ENCODE measurements at places on chromosomes 2 and 18.

GRCh38 chr18:78562531-78562961 lies 417.1 kb upstream of the SALL3 start:
- DNase-seq: no peak

DNA sequence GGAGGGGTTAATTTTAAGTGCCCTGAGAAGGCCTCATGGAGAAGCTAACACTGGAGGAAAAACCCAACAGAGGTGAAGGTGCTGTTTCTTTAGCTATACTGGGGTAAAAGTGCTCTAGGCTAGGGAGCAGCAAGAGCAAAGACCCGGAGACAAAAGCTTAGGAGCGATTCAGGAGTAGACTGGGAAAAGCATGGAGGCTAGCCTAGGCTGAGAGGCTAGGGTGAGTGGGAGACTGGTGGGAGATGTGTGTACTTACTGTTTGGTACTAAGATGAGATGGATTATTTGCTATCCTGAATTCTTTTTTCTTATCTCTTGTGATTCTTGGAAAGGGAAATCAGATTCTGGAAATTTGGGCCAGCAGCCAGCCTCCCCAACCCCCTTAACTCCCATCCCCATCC lies 2.0 kb downstream of the GIGYF2 start:
- DNase-seq: no peak

- no peak for DNase-seq
Measured at GRCh38 chr18:43068781-43069180, 46.7 kb downstream of the RIT2 start.

GRCh38 chr2:145740302-145740701 lies 1220.4 kb upstream of the ZEB2 start:
- no peak for DNase-seq

DNA sequence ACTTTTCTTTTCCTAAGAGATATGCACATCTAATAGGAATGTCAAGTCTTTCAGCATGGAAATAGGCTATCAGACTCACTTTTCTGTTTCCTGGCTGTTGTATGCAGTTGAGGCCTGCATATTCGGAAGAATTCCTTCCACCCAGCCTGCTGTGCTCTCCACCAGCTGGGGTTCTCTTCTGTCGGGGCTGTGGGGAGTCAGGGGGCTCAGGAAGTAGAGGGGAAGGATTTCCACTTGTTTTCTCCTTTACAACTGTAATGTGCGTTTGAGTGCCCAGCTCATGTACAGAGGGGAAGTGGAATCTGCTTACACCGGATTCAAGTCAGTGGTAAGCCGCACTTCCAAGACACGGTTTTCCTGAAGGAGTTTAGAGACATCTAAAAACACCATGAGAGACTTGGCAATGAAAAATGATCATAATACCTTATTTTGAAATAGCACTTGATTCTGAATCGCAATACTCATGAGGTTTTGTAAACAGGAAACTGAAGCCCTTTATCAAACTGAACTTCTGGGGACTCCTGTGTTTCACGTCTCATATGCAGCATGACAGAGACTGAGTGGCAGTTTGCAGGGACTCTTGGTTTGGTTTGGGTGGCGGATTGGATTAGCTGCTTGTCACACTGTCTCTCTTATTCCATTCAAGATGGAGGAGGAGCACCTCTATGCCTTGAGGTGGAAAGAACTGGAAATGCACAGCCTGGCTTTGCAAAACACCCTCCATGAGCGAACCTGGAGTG lies 90.4 kb downstream of the MTCL1 start:
- no peak for DNase-seq

DNA sequence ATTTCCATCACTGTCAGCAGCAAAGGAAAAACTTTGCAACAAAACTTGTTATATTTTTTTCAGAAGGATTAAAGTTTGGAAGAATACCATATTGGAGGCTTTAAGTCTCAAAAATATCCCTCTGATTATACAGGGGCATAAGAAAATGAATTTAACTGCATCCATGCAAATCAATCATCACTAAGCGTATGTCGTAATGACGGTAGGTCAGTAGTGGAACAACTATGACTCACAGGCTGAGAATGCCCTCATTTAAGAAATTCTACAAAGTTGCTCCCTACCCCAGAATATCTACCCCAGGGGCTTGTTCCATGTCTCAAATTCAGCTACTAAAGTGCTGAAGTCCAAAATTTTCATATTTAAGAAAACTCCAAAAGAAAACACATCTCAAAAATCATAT lies 12.5 kb upstream of the NAB1 start:
- peak; percentile 66 for DNase-seq

DNA sequence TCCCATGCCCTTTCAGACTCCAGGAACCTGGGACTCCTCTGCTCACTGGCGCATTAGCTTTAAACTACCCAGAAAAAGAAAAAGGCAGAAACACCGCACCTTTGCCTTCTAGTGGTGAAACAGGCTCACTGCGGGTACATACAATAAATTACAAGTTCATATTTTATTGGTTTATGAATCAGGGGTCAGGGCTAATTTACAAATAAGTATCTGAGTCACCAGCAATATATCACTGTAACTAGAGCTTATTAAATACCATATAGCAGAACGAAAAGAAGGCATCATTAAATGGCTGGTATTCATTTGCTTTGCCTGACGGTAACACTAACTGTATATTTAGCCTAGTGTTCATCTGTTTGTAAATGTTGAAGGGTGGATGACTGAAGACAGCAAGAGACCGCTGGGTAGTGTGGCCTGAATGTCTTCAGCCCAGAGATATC lies 26.9 kb upstream of the DTNB start:
- DNase-seq: peak; percentile 63

DNA sequence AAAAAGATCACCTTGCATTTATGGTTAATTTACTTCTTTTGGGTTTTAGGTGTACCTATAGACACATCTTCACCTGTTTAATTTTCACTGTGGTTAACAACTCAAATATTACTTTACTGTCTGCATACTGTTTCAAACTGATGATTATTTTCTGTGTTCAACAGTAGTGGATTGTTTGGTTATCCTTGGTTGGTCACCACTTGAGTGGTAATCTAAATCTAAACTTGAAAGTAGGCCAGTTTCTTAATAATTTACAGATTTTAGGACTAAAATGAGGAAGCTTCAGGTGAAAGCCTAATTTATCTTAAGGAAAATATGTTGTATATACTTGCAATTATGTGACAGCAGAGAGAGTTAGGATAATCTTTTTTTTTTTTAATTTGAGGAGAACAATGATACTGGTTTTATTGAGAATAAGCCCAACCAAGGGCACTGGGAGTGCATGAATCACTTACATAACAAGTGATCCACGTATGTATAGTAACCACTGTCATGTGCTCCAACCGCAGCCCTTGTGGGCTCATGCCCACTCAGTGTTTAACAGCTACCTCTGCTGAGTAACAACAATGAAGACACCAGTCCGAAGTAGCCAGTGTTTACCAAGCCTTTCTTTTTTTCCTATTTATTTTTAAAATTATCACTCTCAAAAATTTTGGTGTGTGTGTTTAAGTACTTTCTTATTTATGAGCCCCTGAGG lies 31.0 kb upstream of the WDSUB1 start:
- DNase-seq: no peak

- no peak for DNase-seq
Measured at GRCh38 chr2:170148161-170148560, 29.8 kb upstream of the MYO3B start.

- no peak for DNase-seq
Measured at GRCh38 chr2:3610415-3610814, 15.5 kb downstream of the COLEC11 start.

DNA sequence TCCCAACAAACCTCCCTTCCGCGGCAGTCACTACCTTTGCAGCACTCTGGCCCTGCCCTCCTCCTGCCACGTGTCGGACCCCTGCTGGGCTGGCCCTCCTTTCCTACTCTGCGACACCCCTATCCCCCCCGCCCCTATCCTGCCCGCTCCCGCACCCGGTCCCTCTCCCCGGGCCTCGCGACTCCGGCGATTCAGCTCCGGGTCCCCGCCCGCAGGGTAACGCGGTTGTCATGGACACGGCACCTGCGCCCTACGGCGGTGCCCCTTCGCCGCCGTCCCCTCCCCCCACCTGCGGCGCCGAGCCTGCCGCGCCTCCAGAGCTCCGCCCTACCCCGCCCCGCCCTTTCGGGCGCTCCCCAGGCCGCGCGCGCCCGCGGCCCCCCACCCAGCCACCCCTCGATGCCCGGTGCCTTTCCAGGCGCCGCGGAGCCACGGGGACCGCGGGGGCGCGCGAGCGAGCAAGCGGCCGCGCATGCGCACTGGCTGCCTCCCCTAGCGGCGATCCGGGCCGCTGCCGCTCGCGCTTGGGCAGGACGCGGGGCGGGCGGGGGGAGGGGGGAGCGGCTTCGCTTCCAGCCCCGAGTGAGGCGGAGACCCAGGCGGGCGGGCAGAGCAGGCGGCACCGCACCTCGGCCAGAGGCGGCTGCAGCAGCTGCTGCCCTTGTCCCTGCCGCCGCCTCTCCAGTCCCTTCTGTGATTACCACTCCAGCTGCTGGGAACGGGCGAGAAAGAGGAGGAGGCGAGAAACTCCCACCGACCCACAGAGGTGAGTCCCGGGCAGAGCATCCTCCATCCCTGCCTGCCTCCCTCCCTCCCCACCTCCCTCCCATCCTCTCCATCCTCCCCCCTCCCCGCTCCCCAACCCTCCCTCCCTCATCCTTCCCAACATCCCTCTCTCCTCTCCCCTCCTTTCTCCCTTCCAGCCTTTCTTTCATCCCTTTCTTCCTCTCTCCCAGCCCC lies at the start of gene CTNNA2:
Gene CTNNA2 (plus strand): TSS at position 610 of the 960 bp plus-strand sequence.
- DNase-seq: no peak

DNA sequence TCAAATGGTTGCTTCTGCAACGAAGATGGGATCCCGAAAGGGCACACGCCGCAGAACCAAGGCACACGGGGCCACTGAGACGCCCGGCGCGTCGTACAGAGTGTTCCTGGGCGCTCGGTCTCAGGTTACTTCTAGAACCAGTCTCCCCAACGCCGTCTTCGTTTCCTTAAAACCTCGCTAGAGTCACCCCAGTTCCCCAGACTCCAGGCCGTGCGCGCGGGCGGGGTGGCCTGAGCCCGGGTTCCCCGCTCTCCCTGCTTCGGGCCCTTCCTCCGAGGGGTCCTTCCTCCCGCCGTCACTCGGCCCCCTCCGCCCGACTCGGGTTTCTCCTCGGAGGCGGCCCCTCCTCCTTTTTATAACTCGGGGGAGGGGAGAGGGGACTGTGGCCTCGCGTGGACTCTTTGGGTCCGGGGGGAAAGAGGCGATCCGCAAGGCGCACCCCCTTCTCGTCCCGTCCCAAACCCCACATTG lies 774 bp upstream of the FZD7 start:
- DNase-seq: peak; percentile 70

DNA sequence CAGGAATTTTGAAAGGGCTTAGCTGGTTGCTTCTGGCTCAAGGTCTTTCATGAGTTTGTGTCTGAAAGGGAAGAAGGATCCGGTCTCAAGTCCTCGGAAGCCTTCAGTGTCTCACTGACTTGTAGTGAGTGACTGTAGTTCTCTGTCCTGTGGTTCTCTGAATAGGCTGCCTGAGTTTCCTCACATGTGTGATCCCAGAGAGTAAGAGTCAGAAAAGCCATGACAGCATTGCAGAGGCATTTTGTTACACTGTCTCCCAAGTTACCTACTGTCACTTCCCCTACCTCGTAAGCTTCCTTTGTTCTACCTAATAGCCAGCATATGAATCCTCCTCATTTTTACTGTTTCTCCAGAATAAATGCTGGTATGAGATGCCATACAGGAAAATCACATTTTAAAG lies 709.1 kb upstream of the CHAC2 start:
- DNase-seq: no peak

GRCh38 chr18:70985948-70986347 lies 697.1 kb downstream of the SOCS6 start:
- DNase-seq: no peak

DNA sequence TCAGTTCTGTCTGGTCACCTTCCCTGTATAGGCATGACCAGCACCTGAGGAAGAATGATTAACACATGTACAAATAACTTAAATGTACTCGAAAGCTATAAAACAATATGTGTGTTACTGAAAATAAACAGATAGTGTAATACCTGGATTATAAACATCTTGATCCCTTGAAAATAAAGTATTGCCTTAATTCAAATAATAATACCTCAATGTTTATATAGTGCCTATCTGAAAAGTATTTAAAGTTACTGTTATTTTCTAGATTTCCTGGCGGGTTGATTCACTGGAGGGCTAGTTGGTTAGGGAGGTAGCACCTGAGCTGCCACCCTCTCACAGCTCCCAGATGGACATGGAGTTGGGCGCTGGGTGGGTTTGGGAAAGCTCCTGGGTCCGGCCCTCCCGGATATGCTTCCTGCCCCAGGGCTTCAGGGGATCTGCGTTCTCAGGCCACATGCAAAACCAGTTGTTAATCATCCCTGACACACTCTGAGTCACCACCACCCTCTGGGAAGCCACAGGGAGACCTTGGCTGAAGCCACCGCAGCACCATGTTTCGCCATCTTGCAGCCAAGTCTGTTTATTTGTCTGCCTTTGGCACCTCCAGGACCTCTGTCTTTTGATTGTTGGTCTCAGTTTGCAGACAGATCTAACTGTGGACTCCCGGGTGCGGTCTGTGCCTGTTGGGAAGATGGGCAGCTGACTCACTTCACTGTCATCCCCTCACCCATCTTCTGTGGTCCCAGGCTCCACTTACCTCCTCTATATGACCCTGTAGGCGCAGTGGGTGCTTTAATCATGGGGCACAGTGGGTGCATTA lies 35.3 kb downstream of the RAB31 start:
- peak; percentile 86 for DNase-seq

DNA sequence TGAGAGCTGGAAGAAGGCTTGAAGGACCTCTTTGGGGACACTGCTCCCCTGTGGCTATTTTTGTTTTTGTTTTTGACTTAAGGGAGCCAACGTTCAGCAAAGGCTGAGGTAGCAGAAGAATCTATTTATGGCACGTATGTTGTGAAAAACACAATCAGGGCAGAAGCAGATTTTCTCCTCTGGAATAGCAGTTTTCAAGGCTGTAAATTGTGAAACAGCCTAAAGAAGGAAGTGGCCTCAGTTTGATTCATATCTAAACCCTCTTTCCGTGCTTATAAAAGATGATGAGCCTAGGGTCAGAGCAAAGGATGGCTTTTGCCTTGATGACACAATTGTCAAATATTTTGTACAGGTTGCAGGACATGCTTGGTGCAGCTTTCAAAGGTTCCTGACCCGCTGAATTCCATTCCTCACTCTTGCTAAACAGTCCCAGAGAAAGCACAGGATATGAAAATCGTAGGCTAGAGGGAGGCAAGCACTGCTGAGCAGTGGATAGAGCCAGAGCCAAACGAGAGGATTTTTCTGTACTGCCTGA lies 106.2 kb upstream of the DLX2 start:
- DNase-seq: peak; percentile 51

GRCh38 chr2:172091761-172092566 lies 6.7 kb downstream of the DLX1 start:
- no peak for DNase-seq

- DNase-seq: no peak
Measured at GRCh38 chr2:191724015-191724414, 46.1 kb downstream of the NABP1 start.

GRCh38 chr18:22422909-22423548 lies 5.3 kb upstream of the CTAGE1 start:
- DNase-seq: no peak

- no peak for DNase-seq
Measured at GRCh38 chr2:67645280-67646138, 248.4 kb downstream of the ETAA1 start.

- DNase-seq: no peak
Measured at GRCh38 chr2:148511883-148512282, 132.7 kb upstream of the EPC2 start.
